ENCODE measurements at places on chromosomes 13 and 19.

- no peak for DNase-seq
- H3K27me3 ChIP-seq, result no peaks in the 10 kb centered on the region
- H3K36me3 ChIP-seq, result no peaks in the 10 kb centered on the region
- H3K4me3 ChIP-seq, result no peak overlapping the region
These were observed 1.8 kb upstream of the CEACAM16 start for GRCh38 chr19:44696939-44697669.

GRCh38 chr19:12838886-12839756 lies 806 bp downstream of the MAST1 start:
- peaks cover under 1% of the 10 kb centered on the region for H3K4me1 ChIP-seq
- no peaks in the 10 kb centered on the region for H3K36me3 ChIP-seq
- no peak overlapping the region for H3K27ac ChIP-seq
- H3K27me3 ChIP-seq, result peaks cover 56% of the 10 kb centered on the region

- no peaks in the 10 kb centered on the region for H3K4me1 ChIP-seq
- H3K36me3 ChIP-seq, result no peaks in the 10 kb centered on the region
- DNase-seq, result no peak
- no peak overlapping the region for H3K27ac ChIP-seq
These were observed 964.3 kb downstream of the SLITRK1 start for GRCh38 chr13:82917984-82918383.

DNA sequence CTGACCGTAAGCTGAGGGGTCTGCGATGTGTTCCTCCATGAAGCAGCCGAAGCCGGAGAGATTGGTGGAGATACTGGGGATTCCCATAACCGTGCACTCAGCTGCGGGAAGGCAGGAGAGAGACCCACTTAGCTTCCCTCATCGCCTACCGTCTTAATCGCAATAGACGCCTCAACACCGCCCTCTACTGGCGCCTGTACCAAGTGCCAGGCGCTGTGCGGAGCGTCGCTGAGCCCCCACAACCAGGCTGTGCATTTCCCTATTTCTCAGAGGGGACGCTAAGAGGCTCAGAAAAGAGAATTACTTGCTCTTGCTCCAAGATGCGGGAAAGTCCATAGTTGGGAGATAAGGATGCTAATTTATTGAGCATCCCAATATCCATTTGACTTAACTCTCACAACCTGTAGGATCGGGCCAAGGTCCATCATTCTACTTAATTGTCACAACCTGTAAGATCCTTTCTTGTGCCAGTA lies 5.8 kb downstream of the FTL start:
- H3K36me3 ChIP-seq, result no peaks in the 10 kb centered on the region
- peak; percentile 81 for DNase-seq
- H3K27ac ChIP-seq, result no peak overlapping the region
- no peaks in the 10 kb centered on the region for H3K4me1 ChIP-seq

DNA sequence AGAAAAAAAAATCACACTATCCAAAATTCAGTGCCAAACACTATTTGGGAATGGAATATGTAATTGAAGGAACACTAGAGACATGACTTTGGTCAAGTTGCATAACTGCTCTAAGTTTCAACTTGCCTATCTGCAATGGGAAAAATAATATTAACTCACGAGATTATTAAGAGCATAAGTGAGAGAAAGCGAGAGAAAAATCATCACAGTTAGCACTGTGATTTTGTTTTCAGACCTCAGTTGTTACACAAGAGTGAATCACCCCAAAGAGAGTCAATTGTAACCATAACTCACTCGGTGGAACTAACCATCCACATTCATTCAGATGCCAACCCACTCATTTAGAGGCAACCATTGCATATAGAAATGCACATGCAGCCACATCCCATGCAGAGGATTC lies 147.1 kb downstream of the NHLRC3 start:
- H3K4me3 ChIP-seq, result no peak overlapping the region
- no peak overlapping the region for H3K27ac ChIP-seq
- DNase-seq, result no peak
- no peaks in the 10 kb centered on the region for H3K36me3 ChIP-seq
- no peaks in the 10 kb centered on the region for H3K4me1 ChIP-seq

- DNase-seq, result no peak
- no peaks in the 10 kb centered on the region for H3K4me1 ChIP-seq
- no peaks in the 10 kb centered on the region for H3K27me3 ChIP-seq
- no peak overlapping the region for H3K4me3 ChIP-seq
- no peaks in the 10 kb centered on the region for H3K36me3 ChIP-seq
These were observed 99.0 kb downstream of the PCDH20 start for GRCh38 chr13:61316647-61317046.

DNA sequence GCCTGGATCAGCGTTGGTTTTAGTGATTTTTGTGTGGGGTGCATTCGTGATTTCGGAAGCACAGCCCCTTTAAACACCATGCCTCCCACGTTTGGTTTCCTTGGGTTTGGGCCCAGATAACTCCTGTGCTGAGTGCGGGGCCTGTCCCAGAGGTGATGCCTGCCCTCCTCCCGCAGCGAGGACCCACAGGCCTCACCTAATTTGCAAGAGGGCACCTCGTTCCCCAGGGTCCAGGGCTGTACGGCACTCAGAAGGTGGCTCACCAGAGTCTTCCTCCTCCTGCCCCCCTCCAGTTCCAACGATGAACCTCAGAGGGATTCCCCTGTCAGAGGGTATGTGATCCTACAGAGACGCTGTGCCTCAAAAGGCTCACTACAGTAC lies 54.3 kb upstream of the SOX1 start:
- no peak overlapping the region for H3K27ac ChIP-seq
- H3K36me3 ChIP-seq, result no peaks in the 10 kb centered on the region
- no peaks in the 10 kb centered on the region for H3K4me1 ChIP-seq

DNA sequence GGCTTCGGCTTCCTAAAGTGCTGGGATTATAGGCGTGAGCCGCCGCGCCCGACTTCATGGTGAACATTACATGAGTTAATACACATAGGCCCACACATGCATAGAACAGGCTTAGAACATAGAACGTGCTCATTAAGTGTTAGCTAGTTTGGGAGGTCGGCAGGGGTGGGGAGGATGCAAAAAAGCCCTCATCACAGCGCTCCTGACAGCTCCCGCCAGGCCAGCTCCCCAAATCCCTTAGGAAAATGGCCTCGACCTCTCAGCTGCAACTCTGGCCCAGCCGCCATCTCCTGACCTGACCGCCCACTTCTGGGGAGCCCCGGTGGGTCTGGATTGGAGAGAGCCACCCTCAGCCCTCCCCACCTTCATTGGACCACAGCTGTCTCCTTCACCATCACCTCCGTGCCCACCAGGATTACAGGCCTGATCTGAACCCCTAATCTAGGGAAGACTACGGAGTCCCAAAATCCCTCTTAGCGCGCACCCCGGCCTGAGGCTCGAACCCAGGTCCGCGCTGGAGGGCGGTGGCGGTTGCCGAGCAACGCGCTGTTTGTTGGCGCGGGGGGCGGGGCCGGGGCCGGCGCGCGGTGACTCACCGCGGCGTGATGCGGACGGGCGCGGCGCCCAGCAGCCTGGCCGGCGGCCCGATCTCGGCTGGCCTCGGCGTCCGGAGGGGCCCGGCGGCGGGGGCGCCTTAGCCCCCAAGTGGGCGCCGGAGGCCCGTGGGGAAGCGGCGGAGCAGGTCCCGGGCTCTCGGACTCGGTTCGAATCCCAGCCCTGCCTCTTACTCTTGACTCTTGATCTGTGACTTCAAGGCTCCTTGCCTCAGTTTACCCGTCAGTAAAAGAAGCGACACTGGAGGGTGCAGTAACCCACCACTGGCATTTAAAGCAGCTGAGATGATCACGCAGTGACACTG lies 26.7 kb upstream of the NANOS3 start:
- peak overlapping the region; percentile 31 for H3K4me3 ChIP-seq
- DNase-seq, result peak; percentile 82
- H3K27ac ChIP-seq, result peak overlapping the region; percentile 92
- no peaks in the 10 kb centered on the region for H3K27me3 ChIP-seq
- H3K4me1 ChIP-seq, result peaks cover 16% of the 10 kb centered on the region
- H3K36me3 ChIP-seq, result no peaks in the 10 kb centered on the region

GRCh38 chr13:34816908-34817665 lies 125.0 kb upstream of the NBEA start:
- no peak overlapping the region for H3K4me3 ChIP-seq
- no peak for DNase-seq
- H3K27me3 ChIP-seq, result no peaks in the 10 kb centered on the region
- no peak overlapping the region for H3K27ac ChIP-seq
- no peaks in the 10 kb centered on the region for H3K36me3 ChIP-seq
- no peaks in the 10 kb centered on the region for H3K4me1 ChIP-seq

GRCh38 chr19:24099829-24100228 lies 12.8 kb downstream of the ZNF254 start:
- H3K4me1 ChIP-seq, result no peaks in the 10 kb centered on the region
- no peak for DNase-seq
- H3K36me3 ChIP-seq, result no peaks in the 10 kb centered on the region
- H3K27me3 ChIP-seq, result no peaks in the 10 kb centered on the region
- H3K4me3 ChIP-seq, result no peak overlapping the region

DNA sequence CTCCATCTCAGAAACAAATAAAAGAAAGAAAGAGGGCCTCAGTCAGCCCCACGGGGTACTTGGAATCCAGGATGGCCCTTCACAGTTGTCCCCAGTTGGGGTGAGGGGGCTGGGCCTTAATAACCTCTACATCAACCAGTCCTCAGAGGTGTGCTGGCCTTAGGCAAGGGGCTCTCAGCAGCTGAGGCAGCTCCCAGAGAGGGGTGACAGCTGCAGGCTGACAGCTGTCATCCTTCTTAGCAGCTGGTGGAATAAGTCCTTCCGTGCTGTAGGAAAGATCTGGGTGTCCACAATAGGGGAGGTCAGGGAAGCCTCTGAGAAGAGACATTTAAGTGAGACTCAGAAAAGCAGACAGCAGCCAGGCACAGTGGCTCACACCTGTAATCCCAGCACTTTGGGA lies 7.4 kb downstream of the BCAM start:
- H3K36me3 ChIP-seq, result no peaks in the 10 kb centered on the region
- H3K27ac ChIP-seq, result no peak overlapping the region
- H3K4me3 ChIP-seq, result no peak overlapping the region
- DNase-seq, result no peak

DNA sequence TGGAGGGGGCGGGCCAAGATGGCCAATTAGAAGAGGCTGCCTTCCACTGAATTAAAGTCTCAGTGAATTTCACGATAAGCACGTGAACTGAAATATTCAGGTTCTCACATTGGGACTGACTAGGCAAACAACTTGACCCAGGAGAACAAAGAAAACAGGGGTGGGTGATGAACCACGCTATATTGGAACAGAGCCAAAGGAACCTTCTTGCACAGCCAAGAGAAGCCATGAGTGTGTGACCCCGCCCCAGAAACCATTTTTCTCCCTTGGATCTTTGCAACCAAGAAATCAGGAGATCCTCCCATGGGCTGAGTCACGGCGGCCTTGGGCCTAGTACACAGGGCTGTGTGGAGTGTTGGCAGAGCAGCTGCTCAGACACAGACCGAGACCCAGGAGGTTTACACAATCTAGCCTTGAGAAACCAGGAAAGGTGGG lies 36.8 kb downstream of the ERICH4 start:
- no peak overlapping the region for H3K27ac ChIP-seq
- DNase-seq, result no peak
- H3K27me3 ChIP-seq, result no peaks in the 10 kb centered on the region
- H3K36me3 ChIP-seq, result no peaks in the 10 kb centered on the region

DNA sequence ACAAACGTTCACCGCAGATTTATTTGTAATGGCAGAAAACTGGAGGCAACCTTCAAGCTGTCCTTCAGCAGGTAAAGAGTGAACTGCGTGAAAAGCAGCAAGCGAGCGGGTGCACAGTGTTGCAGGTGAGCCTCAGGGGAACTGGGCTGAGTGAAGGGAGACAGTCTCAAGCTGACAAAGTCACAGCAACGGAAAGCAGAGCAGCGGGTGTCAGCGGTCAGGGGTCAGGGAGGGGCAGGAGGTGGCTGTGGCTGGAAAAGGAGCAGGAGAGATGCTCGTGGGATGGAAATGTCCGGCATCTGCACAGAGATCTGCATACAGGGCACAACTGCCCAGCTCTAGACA lies 8.5 kb upstream of the RASA3 start:
- no peaks in the 10 kb centered on the region for H3K36me3 ChIP-seq
- no peak overlapping the region for H3K27ac ChIP-seq
- H3K27me3 ChIP-seq, result no peaks in the 10 kb centered on the region
- peaks cover 11% of the 10 kb centered on the region for H3K4me1 ChIP-seq
- H3K4me3 ChIP-seq, result no peak overlapping the region

DNA sequence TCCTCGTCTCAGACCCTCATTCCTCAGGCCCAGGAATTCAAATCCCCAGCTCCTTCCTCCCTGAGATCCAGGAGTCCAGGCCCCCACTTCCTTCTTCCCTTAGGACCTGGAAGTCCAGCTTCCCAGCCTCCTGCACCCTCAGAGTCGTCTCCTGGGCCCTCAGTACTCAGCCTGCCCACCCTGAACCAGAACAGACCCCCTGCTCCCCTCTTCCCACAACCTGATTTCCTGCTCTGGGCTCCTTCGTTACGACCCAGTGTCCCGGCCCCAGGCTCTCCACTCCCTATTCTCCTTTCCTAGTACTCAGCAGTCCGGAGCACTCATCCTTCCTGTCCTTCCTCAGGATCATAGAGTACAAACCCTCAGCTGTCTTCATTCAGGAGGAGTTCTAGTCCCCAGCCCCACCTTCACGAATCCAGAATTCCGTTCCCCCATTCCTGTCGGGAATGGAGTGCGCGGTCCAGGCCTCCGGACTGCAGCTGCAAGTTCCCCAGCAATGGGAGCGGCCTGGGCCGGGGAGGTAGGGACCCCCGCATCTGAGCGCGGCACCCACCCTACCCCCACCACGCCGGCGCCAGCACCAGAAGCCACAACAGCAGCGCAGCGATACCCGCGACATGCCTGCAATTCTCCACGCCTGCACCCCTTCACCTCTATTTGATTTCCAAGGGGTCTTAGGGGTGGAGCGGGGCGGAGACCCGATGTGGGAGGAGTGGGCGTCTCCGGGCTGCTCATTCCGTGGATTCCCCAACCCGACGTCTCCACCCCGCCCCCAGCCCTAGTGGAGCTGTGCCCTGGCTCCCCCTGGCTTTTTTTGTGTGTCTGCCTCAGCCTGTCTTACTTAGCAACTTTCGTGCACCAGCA lies 12.7 kb downstream of the EGLN2 start:
- peak; percentile 33 for DNase-seq
- H3K36me3 ChIP-seq, result peaks cover 6% of the 10 kb centered on the region
- H3K4me1 ChIP-seq, result no peaks in the 10 kb centered on the region

GRCh38 chr13:40240293-40240692 lies 426.1 kb downstream of the FOXO1 start:
- H3K4me3 ChIP-seq, result no peak overlapping the region
- H3K27ac ChIP-seq, result no peak overlapping the region
- no peak for DNase-seq
- no peaks in the 10 kb centered on the region for H3K27me3 ChIP-seq
